ENCODE measurements at places on chromosomes 7 and 10.

- DNase-seq = no peak
Observed at GRCh38 chr10:8618834-8619233, 564.3 kb downstream of the GATA3 start.

DNA sequence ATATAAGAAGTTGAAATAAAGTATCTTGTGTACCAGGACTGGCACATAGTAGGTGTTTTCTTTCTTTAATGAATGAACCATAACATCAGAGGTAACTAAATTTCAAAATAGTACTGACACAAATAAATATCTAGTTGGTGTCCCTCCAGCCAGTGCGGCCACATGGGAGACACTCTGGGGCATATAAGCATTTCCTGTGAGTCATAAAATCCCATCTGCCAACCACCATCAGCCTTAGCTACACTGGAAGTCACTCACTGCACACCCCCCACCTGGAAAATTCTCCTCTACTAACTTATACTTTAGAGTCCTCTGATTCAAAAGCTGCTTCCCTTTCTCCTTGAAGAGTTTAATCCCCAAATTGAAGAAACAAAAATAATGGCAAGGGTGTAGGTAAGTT lies 32.5 kb downstream of the DYDC1 start:
- no peak for DNase-seq

GRCh38 chr7:96548664-96549063 lies 161.0 kb downstream of the SEM1 start:
- DNase-seq = no peak

GRCh38 chr10:124831116-124831515 lies 29.5 kb downstream of the ABRAXAS2 start:
- DNase-seq = no peak

Data from spinal cord (tissue), 10 donors.